ENCODE measurements at places on chromosomes 6 and 20.

DNA sequence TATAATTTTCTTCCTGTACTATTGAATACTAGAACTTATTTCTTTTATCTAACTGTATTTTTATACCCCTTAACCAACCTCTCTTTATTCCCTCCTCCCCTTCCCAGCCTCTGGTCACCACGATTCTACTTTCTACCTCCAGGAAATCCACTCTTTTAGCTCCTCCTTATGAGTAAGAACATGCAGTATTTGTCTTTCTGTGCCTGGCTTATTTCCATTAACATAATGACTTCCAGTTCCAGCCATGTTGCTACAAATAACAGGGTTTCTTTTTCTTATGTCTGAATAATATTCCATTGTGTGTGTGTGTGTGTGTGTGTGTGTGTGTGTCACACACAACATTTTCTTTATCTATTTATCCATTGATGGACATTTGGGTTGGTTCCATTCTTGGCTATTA, 152.3 kb upstream of the OLIG3 start:
- DNase-seq = no peak

DNA sequence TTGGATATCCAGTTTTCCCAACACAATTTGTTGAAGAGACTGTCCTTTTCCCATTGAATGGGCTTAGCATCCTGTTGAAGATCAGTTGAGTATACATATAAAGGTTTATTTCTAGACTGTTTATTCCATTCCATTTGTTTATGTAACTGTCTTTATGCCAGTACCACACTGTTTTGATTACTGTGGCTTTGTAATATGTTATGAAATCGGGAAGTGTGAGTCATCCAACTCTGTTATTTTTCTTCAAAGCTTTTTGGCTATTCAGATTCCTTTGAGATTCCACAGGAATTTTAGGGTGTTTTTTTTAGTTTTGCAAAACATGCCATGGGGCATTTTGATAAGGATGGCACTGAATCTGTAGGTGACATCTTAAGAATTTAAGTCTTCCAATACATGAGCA, 188.3 kb downstream of the BMP7 start:
- DNase-seq = no peak

DNA sequence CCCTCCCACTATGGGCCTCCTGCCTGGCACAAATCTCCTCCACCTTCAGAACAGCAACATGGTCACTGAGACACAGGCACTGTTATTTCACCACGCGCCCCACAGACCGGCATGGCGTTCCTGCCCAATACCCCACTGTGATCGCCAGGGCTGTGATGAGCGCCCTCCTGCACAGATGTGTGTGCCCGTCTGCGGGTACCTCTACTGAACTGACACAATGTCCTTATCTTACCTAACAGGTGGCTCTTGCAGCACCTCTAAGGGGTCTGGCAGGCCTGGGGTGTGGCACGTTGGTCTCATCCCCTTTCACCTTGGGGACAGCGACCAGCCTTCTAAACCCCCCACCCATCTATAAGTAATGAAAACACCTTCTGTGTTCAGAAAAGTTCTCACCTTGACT, 64.2 kb downstream of the STAU1 start:
- no peak for DNase-seq

DNA sequence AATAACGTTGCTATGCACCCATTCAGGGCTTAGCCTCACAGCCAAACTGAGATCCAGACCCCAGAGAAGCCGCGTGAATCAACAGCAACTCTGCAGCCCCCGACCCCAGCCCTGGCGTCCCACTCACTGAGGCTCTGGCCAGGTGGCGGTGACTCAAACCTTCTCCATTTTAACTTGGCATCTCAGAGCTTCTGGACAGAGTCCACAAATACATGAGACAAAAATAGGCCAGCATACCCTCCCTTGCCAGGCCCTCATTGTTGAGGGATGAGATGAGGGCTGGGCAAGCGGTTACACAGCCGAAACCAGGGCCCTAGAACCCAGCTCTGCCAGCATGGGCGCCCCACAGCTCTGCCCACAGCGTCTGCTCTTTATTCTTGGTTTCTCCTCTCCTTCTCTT, 118.4 kb downstream of the MYLK4 start:
- no peak for DNase-seq

DNA sequence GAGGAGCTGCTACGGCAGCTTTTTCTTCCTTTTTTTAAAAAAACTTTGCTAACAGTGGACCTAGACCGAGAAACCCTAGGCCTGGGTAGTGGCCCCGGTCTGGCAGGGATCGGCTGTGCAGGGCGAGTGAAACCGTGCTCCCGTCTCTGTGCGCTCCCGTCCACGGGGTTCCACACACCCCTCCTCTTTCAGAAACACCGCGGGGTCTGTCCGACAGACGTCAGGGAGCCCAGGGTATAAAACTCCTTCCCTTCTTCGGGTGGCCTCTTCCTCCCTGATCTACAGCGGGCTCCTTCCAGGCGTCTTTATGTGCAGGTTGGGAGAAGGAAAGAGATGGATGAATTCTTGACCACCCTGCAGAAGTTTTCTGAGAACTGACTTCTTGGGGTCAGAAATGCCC, 27.1 kb upstream of the SMOC2 start:
- DNase-seq = no peak

GRCh38 chr6:47621838-47622449, 76.4 kb upstream of the ADGRF4 start:
- no peak for DNase-seq

DNA sequence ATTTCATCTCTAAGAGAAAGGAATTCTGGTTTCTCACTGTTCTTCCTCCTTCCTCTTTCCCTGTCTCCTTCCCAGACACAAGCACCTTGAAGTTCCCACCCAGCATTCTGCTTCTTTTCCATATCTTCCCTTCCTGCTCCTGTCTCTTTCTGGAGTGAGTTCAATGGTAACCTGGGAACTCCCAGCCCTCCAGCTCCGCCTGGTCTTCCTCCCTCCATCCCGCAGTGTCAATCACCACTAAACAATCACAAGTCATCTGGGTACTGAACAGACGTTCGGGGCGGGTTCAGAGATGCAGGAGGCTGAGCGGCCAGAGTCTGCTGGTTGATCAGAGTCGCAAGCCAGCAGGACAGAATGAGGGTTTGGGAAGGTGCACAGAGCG, 7.7 kb downstream of the TTBK1 start:
- no peak for DNase-seq

DNA sequence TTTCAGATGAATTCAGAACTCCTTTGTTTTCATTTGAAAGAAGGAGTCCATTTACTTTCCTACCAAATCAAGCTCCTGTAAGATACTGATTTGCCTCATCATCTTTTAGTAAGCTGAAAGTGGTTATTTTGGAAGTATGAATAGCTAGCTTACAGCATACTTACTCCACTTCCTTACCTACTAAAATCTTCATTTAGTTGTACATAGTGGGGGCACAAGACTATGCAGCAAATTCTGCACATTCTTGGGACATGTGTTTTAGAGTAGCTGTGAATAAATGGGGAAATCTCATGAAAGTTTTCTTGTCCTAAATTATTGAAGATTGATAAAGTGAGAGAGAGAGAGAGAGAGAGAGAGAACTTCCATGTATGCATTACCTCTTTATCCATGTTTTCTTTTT, 256.3 kb downstream of the OGFRL1 start:
- no peak for DNase-seq

DNA sequence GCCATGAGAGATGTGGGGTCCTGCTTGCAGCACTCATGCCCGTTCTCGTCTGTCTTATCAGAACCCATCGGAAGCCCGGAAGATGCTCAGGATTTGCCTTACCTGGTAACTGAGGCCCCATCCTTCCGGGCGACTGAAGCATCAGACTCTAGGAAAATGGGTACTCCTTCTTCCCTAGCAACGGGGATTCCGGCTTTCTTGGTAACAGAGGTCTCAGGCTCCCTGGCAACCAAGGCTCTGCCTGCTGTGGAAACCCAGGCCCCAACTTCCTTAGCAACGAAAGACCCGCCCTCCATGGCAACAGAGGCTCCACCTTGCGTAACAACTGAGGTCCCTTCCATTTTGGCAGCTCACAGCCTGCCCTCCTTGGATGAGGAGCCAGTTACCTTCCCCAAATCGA, 8.3 kb downstream of the PI16 start:
- DNase-seq = peak; percentile 25

DNA sequence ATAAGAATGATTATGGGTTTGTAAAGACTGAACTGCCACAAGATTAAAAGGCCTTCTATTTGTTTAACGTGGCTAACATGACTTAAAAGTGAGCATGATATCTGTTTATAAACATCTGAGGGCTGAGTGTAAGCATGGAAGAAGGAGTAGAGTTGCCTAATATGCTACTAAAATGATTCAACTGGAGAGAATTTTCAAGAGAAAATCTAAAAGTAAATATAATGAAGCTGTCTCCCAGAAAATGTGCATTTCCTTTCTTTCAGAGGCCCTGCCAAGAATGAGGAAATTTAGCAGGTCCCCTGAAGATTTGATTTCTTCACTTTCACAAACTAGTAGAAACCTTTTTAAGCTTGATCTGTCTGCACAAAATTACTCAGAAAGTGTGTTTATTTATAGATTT, 4.2 kb upstream of the EYA4 start:
- no peak for DNase-seq

DNA sequence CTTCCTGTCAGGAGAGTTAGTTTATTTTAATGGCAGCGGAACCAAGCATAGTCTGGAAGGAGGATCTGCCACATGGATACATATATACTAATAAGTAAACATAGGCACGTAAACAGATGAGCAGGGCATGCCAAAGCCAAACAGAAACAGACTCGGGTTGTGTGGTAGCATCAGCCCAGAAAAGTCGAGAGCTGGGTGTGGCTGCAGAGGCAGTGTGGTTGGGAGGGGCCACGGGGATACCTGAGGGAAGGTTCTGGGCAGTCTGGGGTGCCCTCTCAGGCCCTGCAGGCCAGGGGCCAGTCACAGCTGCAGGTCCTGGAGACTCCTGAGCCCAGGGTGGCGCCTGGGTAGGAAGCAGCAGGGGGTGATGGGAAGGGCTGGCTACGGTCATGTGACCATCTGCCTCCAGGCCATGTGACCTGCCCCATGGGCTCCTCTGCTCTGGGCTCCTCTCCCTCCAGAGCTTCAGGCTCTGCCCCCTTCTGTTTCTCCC, 42.8 kb upstream of the MRPS10 start:
- no peak for DNase-seq

GRCh38 chr6:41568202-41568584, 22.0 kb downstream of the FOXP4 start:
- no peak for DNase-seq

DNA sequence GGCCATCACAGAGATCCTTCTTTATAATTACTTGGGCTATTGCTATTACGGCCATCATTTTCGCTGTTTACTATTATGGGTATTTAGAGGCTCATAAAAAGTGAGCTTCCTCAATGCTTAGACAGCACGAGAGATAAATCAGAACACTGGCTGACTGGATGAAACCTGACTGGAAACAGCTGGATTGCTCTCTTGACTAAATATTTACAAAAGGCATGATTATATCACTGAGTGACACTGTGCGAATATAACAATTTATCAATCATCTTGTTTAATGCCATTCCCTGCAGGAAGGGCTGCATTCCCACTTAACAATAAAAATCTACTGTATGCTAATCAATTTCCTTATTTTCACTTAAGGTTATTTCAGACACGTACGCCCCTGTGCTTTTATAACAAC, 260.1 kb upstream of the ARID1B start:
- no peak for DNase-seq

DNA sequence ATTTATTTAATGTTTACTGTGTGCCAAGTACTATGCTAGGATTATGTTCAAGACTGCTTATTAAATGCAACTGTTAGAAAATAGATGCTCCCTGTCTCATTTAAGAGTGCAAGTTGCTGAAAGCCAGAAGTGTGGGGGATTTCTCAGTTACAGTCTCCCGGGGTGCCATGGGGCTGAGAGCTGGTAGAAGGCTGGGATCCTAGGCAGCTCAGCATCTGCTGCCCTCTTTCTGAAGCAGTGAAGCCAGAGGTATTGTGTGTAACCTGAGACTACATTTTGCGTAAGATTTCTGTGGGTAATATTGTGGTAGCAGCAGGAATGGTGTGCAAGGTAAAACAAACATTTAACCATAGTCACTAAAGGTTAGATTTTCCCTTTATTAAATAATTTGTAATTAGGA, 120.6 kb downstream of the AKAP7 start:
- DNase-seq = no peak

- no peak for DNase-seq
These were observed 474 bp downstream of the RBM38 start for GRCh38 chr20:57391439-57392301.

- no peak for DNase-seq
These were observed 5.1 kb downstream of the SOX12 start for GRCh38 chr20:330233-331149.

- no peak for DNase-seq
These were observed 16.5 kb downstream of the MTHFD1L start for GRCh38 chr6:150881911-150882481.

DNA sequence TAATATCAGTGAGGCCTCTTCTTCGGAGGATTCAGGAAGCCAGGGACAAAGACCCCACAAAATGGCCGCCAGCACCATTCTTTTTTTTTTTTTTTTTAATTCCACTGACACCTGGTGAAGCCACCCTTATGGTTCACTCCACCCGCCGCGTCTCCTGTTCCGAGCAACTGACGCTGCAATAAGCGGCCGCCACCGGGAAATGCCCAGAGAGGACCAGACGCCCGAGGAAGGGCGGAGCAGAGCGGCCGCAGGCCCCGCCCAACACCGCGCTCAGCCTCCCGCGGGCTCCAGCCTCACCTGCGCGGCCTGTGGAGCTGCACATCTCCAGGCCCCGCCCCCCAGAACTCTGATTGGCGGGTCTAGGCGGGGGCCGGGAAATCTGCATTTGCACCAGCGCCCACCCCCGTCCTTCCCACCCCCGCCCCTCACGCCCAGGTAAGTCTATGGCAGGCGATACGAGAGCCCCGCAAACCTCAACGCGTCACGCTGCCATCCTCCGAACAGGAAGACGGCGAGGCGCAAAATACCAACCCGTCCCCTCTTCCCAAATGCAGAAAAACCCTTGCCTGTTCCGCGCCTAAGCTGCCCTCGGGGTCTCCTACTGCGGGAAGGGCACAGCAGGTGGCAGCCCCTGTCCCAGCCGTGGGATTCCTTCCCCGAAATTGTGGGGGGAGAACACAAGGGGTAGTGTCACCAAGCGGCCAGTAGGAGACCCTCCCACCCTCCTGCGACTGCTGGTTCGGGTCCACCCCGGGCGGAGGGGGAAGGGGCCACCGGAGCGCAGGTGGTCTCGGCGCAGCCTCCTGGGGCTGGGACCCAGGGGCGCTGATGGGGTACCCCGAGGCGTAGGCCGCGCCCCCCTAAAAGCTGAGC, 960 bp downstream of the ATP9A start:
- peak; percentile 3 for DNase-seq

GRCh38 chr6:104214901-104215300, 644.8 kb downstream of the HACE1 start:
- no peak for DNase-seq

GRCh38 chr6:135166515-135166914, 14.6 kb upstream of the MYB start:
- DNase-seq = no peak

DNA sequence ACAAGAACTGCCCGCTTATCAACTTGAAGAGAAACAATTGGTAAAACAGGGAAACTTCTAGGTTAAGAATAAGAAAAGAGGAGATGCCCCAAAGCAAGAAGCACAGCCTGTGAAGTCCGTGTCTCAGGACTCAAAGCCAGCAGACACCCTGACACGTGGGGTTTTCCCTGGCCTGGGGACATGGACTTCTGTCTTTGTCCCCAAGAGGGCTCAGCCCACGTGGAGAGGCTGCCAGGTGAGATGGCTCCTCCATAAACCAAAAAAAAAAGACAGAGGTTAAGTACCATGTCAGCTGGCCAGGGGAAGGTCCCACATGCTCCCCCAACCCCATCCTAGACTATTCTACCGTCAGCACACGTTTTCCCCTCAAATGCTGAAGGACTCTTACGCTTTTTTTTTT, 9.9 kb downstream of the SERPINB6 start:
- DNase-seq = no peak
